ENCODE measurements at places on chromosomes 5 and 9. TPM values are rescaled to one million over a fixed set of nuclear protein-coding genes. Genes with fewer than 3 reads are reported as not detected.

DCAF12 gene
- polyA plus RNA-seq = 36.0 TPM

- no peak for DNase-seq
Measured at GRCh38 chr5:126925482-126925881, 104.9 kb downstream of the MARCHF3 start.

DNA sequence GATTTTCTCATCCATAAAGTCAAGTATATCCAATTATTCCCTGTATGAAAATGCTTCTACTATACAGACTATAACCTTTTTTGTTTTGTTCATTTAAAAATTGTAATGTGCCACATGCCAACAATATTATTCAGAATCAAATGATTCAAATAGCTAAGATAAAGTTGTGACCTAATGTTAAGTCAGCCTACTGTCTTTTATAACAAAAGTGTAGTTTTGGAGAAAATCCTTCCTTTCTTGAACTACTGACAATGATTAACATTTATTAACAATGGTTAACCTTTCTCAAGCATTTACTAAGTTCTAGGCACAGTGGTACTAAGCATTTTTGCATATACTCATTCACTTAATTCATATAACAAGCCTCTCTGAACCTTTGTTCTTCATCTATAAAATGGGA, 25.0 kb downstream of the CSF2 start:
- DNase-seq = no peak

- no peak for DNase-seq
Measured at GRCh38 chr9:113219969-113220368, 1.1 kb downstream of the FKBP15 start.

DNA sequence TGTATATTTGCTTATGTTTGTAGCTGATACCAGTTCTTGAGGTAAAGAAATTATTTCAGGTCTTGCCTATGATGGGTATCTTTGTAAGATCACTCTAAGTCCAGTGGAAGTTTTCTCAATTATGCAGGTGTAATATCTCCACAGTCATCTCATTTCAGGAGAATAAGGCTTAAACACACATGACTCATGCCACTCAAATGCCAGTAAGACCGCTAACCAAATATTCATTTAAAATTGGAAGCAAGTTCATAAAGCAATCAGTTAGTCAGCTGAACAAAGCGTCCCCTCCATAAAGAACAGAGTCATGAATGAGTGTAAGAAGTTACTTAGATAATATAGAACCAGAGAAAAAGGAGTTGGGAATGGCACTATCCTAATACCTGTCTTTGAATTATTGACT, 248.7 kb downstream of the LURAP1L start:
- DNase-seq = no peak

GRCh38 chr9:100108559-100108958, 9.5 kb downstream of the INVS start:
- DNase-seq = peak; percentile 17

DNA sequence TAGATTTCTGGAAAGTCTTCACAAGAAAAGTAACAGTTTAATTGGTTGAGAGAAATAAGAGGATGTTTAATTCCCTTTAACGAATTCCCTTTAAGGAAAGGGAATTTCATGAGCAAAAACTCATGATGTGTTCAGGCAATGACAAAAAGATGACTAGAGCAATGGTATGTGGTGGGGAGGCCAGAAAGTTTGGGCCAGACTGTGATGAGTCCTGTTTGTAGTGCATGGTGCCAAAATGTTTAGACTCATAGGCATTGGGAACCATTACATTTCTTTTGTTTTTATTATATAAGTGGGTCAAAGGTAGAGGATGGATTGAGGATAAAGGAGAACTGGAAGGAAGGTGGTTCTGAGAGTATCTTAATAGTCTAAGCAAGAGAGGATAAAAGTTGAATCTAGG, 10.9 kb downstream of the CNTRL start:
- no peak for DNase-seq

DNA sequence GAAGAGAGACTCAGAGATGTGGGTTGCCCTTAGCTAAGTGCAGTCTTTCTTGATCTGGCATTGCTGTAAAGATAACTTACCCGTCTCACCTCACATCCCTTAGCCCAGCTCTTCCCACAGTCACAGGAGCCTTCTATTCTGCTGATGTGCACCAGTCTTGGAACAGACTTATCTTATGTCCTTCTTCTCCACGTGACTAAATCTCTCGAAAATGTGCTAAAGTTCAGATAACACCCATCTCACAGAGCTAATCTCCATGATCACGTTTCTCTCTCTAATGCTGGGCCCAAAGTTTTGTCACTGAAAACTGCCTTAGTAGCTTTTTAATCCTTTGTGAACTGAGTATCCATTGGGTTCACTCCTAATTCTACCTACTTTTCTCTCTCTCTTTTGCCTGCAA, 16.7 kb downstream of the SLC36A1 start:
- DNase-seq = no peak

DNA sequence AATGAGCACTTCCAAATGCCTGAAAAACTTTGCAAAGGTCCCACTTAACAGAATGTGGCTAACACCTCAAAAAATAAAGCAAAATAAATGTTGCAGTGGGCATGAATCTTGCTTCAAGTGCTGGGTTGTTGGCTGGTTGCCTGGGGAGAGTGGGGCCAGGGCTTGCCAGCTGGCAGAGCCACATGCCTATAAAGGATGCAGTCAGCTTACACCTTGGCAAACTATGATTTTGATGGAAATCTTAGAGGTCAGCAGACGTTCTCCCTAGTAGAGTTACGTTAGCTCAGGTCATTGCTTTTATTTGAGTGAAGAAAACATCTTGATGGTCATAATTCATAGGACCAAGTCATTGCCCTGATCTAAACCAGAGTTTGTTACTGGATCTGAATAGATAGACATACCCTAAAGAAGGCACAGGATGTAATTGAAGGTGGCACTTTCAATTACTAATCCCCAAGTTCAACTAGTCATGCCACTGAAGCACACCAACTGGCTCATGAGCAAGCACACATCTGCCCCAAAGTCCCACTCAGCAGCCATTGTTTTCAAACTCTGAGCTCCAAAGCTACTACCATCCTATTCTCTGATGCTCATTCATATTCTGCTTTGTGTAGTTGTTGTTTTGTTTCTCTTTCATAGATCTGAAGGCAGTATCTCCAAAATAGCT, 51.2 kb upstream of the ZSWIM6 start:
- DNase-seq = no peak

RANBP3L gene
- polyA plus RNA-seq = 0.21 TPM

GTF3C4 gene
- polyA plus RNA-seq = 9.2 TPM

DNA sequence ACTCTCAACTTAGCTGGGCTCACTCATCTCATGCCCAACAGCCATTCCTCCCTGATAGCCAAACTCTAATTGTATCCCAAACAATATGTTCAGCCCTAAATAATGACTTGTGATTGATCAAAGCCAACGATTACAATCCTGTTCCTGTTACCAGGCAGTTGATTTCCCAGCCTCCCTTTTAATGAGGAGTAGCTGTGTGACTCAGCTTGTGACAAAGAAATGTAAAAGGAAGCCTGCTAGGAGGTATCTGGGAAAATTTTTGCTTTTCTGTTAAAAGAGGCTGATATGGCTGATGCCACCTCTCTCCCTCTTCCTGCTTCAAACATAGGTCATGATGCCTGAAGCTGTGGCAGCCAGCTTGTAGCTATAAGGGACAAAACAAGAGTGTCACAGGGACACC, 19.6 kb upstream of the ENC1 start:
- no peak for DNase-seq

SH3RF2 gene
- polyA plus RNA-seq = 38.3 TPM

DNA sequence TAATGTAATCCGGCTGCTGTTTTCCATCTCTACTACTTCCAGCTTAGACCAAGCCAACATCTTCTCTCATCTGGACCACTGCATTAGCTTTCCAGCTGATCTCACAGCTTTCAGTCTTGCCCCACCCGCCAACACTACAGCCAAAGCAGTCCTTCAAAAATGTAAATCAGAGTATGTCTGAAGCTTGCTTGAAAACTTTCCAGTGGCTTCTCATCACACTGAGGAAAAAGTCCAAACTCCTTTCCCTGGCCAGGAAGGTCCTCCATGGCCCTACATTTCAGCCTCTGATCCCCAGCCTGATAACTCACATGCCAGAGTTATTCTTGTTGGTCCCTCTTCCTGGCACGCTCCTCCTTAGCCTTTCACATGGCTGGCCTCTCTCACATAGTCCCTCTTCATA, 38.5 kb downstream of the TTC1 start:
- DNase-seq = no peak

TICAM2 gene
- 0.22 TPM for polyA plus RNA-seq

ADAMTS13 gene
- polyA plus RNA-seq = 11.2 TPM

OR1Q1 gene
- polyA plus RNA-seq = not detected

KCNV2 gene
- polyA plus RNA-seq = 0.49 TPM

SUSD1 gene
- polyA plus RNA-seq = 6.2 TPM

- no peak for DNase-seq
Measured at GRCh38 chr9:18890372-18890771, 142.6 kb downstream of the SAXO1 start.

DTWD2 gene
- 6.8 TPM for polyA plus RNA-seq

GRCh38 chr5:172280317-172280716, 3.2 kb downstream of the UBTD2 start:
- no peak for DNase-seq

ZNF483 gene
- polyA plus RNA-seq = 3.8 TPM

UNC5A gene
- 0.39 TPM for polyA plus RNA-seq

DNA sequence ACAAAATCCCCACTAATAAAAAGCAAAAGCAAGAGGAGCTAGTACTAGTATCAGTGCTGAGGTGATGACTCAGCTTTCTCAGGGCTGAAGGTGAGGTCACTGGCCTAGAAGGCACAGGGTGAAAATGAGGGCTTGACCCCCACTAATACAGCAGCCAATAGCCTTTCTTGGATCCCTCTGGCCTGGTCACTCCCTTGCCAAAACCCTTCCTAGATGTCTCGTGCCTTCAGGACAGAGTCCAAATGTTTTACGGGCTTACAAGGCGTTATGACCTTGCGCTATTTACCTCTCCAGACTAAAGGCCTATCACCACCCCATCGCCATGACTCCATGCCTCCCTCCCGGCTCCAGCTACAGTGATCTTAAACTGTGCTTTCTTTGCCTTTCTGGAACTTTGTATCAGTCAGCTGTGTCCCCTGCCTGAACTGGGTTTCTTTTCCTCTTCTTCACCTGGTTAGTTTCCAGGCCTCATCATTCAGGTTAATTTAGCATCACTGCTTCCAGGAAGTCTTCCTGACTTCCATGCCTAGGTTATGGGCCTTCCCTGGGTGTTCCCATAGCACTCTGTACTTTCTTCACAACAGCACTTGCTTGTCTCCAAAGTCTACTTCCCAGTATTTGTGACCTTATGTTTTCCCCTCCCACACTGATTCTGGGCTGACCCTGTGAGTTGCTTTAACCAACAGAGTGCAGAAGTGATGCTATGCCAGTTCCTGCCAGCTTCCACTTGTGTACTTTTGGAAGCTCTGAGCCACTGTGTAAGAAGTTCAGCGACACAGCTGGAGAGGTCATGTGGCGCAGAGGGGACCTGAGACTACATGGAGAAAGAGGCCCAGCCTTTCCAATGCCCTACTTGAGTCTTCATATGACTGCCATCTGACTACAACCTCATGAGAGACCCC, 4.2 kb upstream of the DELE1 start:
- no peak for DNase-seq

MARVELD2 gene
- polyA plus RNA-seq = 4.9 TPM

SLC25A2 gene
- not detected for polyA plus RNA-seq

ERBIN gene
- 22.3 TPM for polyA plus RNA-seq

DNA sequence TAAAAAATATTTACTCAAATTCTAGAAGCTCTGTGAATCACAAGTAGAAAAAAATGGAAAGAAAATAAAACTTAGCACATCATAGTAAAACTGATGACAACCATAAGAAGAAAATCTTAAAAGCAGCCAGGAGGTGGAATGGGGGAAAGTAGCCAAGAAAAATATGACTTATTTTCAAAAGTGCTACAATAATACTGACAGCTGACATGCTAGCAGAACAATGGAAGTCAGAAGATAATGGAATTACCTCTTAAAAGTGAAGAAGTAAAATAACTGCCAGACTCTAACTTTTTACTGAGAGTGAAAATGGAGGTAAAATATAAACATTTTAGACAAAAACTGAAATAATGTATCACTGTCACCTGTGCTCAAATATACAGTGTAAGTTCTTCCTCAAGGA, 532.2 kb upstream of the SGCD start:
- DNase-seq = no peak

GRCh38 chr5:98771382-98772109, 1.9 kb upstream of the RGMB start:
- peak; percentile 88 for DNase-seq

- DNase-seq = no peak
Measured at GRCh38 chr5:80225934-80226326, 29.9 kb downstream of the SERINC5 start.

DNA sequence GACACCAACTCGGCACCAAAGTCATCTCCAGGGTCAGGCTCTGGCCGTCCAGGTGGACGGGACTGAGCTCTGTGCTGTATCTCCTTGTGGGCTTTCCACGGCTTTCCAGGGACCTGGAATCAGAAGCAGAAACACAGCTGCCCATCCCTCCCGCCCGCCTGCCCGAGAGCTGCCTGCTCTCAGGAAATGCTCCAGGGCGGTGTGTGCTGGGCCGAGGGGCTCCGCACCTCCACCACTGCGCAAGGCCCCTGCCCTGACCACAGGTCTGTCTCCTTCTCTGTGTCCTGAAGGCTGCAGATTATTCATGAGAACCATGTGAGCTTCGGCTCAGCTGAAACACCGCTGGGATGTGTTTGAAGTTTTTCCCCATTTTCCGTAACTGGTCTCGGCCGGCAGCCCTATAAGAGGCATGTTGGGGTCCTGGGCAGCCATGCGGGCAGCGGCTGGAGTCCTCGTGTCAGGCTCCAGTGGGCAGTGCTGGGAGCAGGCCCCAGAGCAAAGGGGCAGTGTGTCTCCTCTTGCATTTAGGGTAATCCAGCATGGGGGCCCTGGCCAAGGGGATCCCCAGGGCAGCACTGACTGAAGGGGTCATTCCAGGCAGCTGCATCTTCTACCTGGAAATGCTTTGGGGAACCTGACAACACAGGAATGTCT, 22.8 kb downstream of the NKD2 start:
- DNase-seq = no peak

RLN2 gene
- 6.1 TPM for polyA plus RNA-seq

DNA sequence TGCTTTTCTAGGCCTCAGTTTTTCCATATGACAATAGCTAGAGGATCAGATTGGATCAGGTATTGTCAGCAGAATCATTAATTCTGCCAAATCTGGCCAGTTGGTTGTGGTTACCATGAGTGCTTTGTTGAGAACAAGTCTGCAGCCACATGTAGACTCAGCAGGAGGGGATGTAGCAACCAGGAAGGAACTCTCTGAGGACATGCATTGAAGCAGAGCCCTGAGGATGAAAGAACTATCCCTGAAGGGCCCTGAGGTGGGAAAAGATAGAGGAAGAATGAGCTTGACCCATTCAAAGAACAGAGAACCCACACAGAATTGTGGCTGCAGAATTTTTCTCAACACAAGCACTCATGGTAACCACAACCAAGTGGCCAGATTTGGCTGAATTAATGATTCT, 60.1 kb upstream of the AFAP1L1 start:
- peak; percentile 56 for DNase-seq

DNA sequence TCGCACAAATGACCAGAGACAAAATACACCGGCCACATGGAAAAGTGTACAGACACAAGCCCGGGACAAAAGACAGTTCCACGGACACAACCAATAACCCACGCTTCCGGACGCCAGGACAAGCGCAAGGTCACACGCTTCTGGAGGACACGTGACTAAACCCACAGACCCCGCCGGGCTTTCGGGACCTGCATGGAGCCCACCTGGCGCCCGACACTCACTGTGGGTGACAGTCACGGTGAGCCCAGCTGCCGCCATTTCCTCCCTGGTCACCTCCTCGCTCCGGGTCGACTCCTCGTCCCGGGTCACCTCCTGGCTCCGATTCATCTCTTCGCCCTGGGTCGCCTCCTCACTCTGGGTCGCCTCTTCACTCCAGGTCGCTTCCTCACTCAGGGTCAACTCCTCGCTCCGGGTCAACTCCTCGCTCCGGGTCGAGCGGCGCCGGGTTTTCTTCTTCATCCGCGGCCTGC, 470 bp downstream of the BAG1 start:
- no peak for DNase-seq

Measured in cardiac muscle cell (in vitro differentiated cells and primary cell).